ENCODE measurements at places on chromosomes 12 and 14.

GRCh38 chr12:109222496-109222895 is 86.6 kb downstream of the FOXN4 start:
- no peak for DNase-seq

DNA sequence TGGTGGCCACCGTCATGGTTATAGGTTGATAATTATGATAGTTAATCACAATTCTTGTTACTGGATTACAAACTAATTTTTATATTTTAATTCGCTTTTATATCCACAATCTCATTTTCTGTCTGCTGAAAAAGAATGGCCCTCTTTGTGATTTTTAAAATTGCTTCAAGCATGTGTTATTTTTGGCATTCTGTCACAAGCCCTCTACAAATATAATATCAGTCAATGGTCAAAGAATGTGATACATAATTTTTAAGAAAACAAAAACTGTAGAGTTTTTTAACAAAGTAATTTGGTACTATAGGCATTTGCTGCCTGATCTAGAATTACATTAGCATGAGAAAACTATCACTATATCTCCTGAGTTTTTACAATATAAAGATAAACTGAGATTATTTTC is 352.0 kb upstream of the TMTC1 start:
- DNase-seq = no peak

DNA sequence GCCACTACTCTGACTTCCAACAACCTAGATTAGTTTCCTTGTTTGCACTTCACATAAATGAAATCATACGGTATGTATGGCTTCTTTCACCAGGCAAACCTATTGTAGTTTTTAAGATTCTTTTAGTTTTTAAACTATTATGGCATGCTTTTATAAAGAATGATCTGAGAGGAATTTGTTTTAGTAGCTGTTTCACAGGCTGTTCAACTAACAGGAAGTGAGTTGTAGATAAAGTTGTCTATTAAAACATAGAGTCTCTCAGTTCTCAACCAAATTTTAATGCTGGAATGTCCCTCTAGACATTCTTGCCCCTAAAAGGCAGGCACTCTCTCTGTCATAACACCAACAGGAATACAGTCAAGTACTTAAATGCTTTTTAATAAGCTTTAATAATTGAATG is 102.7 kb upstream of the DACT1 start:
- DNase-seq = no peak

DNA sequence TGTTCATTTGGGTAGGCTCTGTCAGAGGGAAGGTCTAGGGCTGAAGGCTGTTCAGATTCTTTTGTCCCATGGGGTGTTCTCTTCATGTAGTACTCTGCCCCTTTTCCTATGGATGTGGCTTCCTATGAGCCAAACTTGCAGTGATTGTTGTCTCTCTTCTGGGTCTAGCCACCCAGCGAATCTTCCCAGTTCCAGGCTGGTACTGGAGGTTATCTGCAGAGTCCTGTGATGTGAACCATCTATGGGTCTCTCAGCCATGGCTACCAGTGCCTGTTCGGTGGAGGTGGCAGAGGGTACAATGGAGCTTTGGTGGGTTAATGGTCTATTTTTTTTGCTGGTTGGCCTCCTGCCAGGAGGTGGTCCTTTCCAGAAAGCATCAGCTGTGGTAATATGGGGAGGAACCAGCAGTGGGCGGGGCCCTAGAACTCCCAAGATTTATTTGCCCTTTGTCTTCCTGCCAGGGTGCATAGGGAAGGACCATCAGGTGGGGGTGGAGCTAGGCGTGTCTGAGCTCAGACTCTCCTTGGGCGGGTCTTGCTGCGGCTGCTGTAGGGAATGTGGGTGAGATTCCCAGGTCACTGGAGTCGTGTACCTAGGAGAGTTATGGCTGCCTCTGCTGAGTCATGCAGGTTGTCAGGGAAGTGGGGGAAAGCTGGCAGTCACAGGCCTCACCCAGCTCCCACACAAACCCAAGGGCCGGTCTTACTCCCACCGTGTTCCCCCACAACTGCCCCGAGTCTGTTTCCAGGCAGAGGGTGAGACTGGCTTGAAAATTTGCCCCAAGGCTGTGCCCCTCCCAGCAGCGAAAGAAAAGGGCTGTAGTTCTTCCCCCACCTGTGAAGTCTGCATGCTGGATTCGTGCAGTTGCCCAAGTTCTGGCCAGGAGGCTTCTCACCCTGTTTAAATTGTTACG is 17.5 kb downstream of the MTRFR start:
- no peak for DNase-seq

- DNase-seq = no peak
These were observed 227.1 kb upstream of the KRR1 start for GRCh38 chr12:75738486-75738885.

GRCh38 chr12:40733871-40734270 is 41.6 kb downstream of the CNTN1 start:
- DNase-seq = no peak

DNA sequence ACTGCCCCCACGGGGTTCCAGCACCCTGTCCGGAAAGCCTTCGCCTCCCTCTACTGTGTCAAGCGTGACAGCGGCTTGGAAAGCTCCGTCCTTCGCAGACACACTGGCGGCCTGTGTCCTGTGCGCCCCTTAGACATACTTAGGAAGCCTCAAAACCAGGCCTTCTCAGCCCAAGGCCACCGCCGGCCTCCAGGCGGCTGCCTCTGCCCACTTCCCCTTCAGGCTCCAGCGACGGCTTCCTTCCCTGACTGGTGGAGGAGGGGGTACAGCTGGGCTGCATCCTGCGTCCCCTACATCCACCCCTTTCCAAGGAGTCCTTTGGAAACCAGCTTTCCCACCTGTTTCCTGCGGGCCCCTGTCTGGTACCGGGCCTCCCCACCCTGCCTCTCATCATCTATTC is 2.5 kb upstream of the CACNA2D4 start:
- no peak for DNase-seq

- DNase-seq = no peak
These were observed 63.6 kb downstream of the DAAM1 start for GRCh38 chr14:59251811-59252771.

- DNase-seq = no peak
These were observed 13.4 kb upstream of the IFI27 start for GRCh38 chr14:94097091-94097490.

DNA sequence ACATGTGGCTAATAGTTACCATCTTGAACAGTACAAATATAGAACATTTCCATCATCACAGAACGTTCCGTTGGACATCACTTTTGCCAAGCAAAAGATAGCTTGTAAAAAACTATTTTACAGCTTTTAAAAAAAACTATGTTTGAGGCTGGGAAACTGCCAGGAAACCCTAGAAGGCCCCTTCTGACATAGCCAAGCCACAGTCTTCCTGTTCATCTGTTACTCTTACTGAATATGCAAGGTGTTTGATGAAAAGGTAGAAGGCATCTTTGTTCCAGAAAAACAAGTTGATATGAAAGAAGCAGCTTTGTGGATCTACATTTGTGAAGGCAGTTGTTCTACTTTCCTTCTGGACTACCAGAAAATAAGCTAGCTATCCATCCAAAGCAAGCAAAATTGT is 23.6 kb upstream of the WNK1 start:
- DNase-seq = no peak
